CD4-positive, alpha-beta memory T cell (primary cell): ENCODE measurements at places on chromosomes 6 and 20. TPM values are rescaled to one million over a fixed set of nuclear protein-coding genes. Genes with fewer than 3 reads are reported as not detected.

The PTPRA gene
- 24.8 TPM for polyA plus RNA-seq

The SDC4 gene
- polyA plus RNA-seq: 1.2 TPM

The SLC22A7 gene
- not detected for polyA plus RNA-seq

The DEFB124 gene
- not detected for polyA plus RNA-seq

The DOK5 gene
- not detected for polyA plus RNA-seq

The CDK19 gene
- polyA plus RNA-seq: 2.6 TPM

The ATXN1 gene
- 19.1 TPM for polyA plus RNA-seq

The IL17A gene
- polyA plus RNA-seq: 0.16 TPM

The GRM4 gene
- not detected for polyA plus RNA-seq

The SPATA25 gene
- polyA plus RNA-seq: not detected

The GPR63 gene
- polyA plus RNA-seq: 0.22 TPM

The LHFPL5 gene
- polyA plus RNA-seq: not detected

The TBXT gene
- polyA plus RNA-seq: not detected

The PHACTR3 gene
- polyA plus RNA-seq: not detected

The NRN1 gene
- not detected for polyA plus RNA-seq

The ABHD16B gene
- polyA plus RNA-seq: not detected

The ID4 gene
- not detected for polyA plus RNA-seq

The TMC2 gene
- polyA plus RNA-seq: not detected

The GLYATL3 gene
- polyA plus RNA-seq: not detected

The DPPA5 gene
- not detected for polyA plus RNA-seq

The PARD6B gene
- 0.71 TPM for polyA plus RNA-seq

The NMBR gene
- not detected for polyA plus RNA-seq

The PAQR8 gene
- 30.3 TPM for polyA plus RNA-seq

The GUCA1A gene
- polyA plus RNA-seq: not detected

The TCF21 gene
- not detected for polyA plus RNA-seq

The ASCC3 gene
- polyA plus RNA-seq: 32.0 TPM

The ACTL10 gene
- polyA plus RNA-seq: 5.3 TPM

The TNFRSF6B gene
- polyA plus RNA-seq: not detected

The EMILIN3 gene
- not detected for polyA plus RNA-seq

The LINC00237 gene
- not detected for polyA plus RNA-seq

The LGSN gene
- not detected for polyA plus RNA-seq

The LY6G5C gene
- 8.9 TPM for polyA plus RNA-seq

The NFATC2 gene
- 42.4 TPM for polyA plus RNA-seq

The CTNNBL1 gene
- polyA plus RNA-seq: 104 TPM

The IL17F gene
- polyA plus RNA-seq: not detected

The CFB gene
- not detected for polyA plus RNA-seq

The ADTRP gene
- 15.8 TPM for polyA plus RNA-seq

The TBPL1 gene
- polyA plus RNA-seq: 55.1 TPM

The SIGLEC1 gene
- polyA plus RNA-seq: not detected

The TNF gene
- 3.9 TPM for polyA plus RNA-seq

The SAPCD1 gene
- 0.89 TPM for polyA plus RNA-seq

The MCCD1 gene
- not detected for polyA plus RNA-seq

The ID1 gene
- polyA plus RNA-seq: 1.4 TPM

The ANGPT4 gene
- polyA plus RNA-seq: not detected

The XPO5 gene
- polyA plus RNA-seq: 10.7 TPM

The MYMX gene
- polyA plus RNA-seq: not detected

The LSM14B gene
- polyA plus RNA-seq: 0.78 TPM

The NELFE gene
- polyA plus RNA-seq: 67.0 TPM

The SLC4A11 gene
- not detected for polyA plus RNA-seq
